ENCODE measurements at places on chromosomes 3 and 15. TPM values are rescaled to one million over a fixed set of nuclear protein-coding genes. Genes with fewer than 3 reads are reported as not detected.

DNA sequence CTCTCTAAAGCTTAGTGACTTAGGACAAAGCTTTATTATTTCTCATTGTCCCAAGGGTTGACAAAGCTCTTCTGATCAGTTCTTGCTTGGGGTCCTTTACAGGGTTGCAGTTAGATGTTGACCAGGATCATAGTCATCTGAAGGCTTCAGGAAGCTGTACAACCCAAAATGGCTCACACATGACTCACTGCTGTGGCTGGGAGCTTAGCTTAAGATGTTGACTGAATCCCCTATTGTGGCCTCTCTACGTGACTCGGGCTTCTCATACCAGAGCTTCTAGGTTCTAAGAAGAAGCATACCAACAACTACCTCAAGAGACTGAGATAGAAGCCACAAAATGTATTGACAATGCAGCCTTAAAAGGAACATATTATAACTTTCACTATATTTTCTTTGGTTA lies 569.6 kb upstream of the ROBO2 start:
- H3K27me3 ChIP-seq = no peaks in the 10 kb centered on the region
- no peaks in the 10 kb centered on the region for H3K4me1 ChIP-seq
- H3K27ac ChIP-seq = no peak overlapping the region
- no peak overlapping the region for H3K4me3 ChIP-seq

The TM4SF1 gene
- total RNA-seq = 173 TPM

GRCh38 chr15:41936649-41937567 lies 35.4 kb downstream of the EHD4 start:
- H3K4me3 ChIP-seq = no peak overlapping the region
- H3K36me3 ChIP-seq = no peaks in the 10 kb centered on the region
- peak overlapping the region; percentile 49 for H3K27ac ChIP-seq
- no peak for DNase-seq
- H3K27me3 ChIP-seq = no peaks in the 10 kb centered on the region

- no peak overlapping the region for H3K27ac ChIP-seq
- no peak overlapping the region for H3K4me3 ChIP-seq
- DNase-seq = no peak
- no peaks in the 10 kb centered on the region for H3K27me3 ChIP-seq
- no peaks in the 10 kb centered on the region for H3K36me3 ChIP-seq
Observed at GRCh38 chr15:74977599-74977998, 17.8 kb upstream of the SCAMP5 start.

The ASB14 gene
- not detected for total RNA-seq

GRCh38 chr3:29255854-29256696 lies 24.8 kb upstream of the RBMS3 start:
- H3K36me3 ChIP-seq = no peaks in the 10 kb centered on the region
- H3K27me3 ChIP-seq = no peaks in the 10 kb centered on the region
- no peak overlapping the region for H3K27ac ChIP-seq
- no peak overlapping the region for H3K4me3 ChIP-seq

The C2CD4A gene
- 5.3 TPM for total RNA-seq

DNA sequence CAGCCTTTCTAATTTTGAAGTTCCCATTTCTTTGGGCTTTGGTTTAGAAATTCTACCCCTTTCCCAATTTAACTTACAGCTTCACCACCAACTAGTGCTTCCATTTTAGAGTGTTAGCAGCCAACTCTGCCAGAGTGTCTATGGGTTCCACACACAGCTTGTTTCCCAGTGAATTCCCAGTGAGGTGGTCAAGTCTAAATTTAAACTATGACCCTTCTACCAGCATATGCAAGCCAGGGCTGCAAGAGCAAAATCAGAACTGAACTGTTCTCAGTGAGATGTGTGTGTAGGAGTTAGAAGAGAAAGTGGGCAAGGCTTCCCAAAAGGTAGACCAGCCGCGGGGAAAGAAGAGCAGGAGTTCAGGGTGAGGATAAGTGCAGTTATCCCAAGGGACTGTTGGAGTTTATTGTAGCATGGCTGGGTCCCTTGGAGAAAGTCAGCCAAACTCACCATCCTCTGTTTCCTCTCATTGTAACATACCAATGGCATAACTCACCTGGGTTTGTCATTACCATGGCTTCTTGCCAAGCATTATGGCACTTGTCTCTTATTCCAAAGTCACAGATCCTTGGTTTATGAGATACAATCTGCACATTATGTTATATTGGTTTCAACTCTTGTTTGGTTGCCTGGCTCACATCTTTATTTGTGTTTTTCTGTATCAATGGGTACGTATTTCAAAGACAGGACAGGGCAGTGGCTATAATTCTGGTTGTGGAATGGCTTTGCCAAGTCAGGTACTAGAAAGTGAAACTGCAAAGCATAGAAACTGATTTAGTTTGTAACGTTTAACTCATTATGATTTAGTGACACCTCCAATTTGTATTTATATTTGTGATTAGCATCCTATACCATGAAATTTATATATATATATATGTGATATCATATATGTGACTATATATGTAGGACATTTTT lies 130.2 kb upstream of the UMPS start:
- no peaks in the 10 kb centered on the region for H3K36me3 ChIP-seq
- DNase-seq = no peak
- H3K4me1 ChIP-seq = no peaks in the 10 kb centered on the region
- H3K27ac ChIP-seq = no peak overlapping the region
- no peaks in the 10 kb centered on the region for H3K27me3 ChIP-seq

The TTC21A gene
- 14.1 TPM for total RNA-seq

DNA sequence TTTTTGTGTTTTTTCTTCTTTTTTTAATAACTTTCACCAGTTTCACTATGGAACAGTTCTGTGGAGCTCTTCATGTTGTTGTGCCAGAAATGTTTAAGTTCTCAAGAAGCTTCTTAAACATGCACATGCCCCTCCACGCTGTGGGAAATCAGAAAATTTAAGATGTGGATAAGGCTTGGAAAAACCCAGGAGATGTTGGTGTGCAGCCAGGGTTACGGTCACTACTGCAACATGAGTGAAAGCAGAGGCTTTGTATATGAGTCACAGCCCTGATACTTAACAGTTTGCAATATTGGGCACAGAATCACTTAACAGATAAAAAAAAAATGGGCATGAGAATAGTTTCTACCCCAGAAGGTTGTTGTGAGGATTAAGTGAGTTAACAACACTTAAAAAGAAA lies 399.9 kb downstream of the LRTM1 start:
- no peaks in the 10 kb centered on the region for H3K36me3 ChIP-seq
- H3K4me3 ChIP-seq = no peak overlapping the region
- H3K27me3 ChIP-seq = no peaks in the 10 kb centered on the region
- no peak for DNase-seq

GRCh38 chr15:69143756-69144436 lies 16.5 kb upstream of the GLCE start:
- no peaks in the 10 kb centered on the region for H3K4me1 ChIP-seq
- DNase-seq = peak; percentile 49
- no peaks in the 10 kb centered on the region for H3K27me3 ChIP-seq

DNA sequence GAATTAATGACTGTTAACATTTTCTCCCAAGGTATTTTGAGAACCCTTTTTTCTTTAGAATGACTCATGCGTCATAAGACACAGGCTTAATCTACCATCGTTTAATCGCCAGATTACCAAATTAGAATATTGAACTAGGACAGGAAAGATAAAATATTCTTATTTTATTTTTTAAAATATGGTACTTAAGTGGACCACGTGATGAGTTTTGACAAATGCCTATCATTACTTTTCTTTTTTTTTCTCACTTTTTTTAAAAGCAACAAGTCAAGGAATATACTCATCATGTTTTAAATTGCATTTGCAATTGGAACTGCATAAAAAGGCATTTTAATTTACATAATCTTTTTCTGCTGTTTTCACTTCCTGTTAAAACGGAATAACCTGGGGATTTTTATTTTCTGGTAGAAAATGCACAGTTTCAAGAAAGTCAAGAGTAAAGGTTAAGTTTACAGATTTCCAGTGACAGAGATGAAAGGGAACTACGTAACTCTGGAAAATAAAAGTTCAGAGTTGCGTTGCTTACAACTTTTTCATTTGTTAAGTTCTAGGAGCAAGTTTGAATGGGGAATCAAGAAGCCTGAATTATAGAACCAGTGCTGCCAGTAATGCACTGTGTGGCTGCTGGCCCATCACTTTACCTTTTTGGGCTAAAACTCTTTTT lies 23.6 kb downstream of the SIAH2 start:
- DNase-seq = no peak
- H3K36me3 ChIP-seq = peaks cover 3% of the 10 kb centered on the region
- H3K4me3 ChIP-seq = no peak overlapping the region
- no peaks in the 10 kb centered on the region for H3K27me3 ChIP-seq

GRCh38 chr3:100781301-100781700 lies 72.0 kb downstream of the TFG start:
- no peaks in the 10 kb centered on the region for H3K27me3 ChIP-seq
- DNase-seq = no peak
- H3K27ac ChIP-seq = no peak overlapping the region
- no peaks in the 10 kb centered on the region for H3K36me3 ChIP-seq

The CACNA2D3 gene
- 11.2 TPM for total RNA-seq

DNA sequence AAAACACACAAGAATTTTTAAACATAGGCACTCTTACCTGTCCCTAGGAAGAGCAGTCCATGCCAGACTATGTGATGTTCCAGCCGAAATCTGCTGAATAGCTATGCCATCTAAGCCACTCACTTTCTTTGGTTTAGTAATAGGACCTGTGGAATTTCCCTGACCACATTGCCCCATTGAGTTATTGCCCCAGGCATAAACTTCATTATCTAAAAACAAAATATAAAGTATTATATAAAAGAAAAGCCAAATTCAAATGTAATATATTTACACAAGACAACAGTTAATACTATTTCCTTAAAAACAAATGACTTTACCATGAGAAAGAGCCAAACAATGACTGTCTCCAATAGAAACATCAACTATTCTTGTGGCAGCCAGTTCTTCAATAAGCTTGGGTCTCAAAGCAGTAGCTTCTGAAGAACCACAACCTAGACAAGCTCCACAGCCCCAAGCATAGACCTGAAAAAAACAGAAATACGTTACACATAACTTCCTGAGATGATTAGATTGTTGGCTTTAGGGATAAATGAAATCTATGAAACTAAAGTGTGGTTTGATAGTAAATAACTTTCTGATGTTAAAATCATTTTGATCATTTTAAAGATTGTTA lies 84.3 kb downstream of the HERC1 start:
- H3K27me3 ChIP-seq = no peaks in the 10 kb centered on the region
- DNase-seq = no peak
- H3K27ac ChIP-seq = no peak overlapping the region

- no peaks in the 10 kb centered on the region for H3K27me3 ChIP-seq
- H3K36me3 ChIP-seq = no peaks in the 10 kb centered on the region
- H3K4me3 ChIP-seq = no peak overlapping the region
Observed at GRCh38 chr3:16399473-16399872, 114.0 kb downstream of the RFTN1 start.

The AADAC gene
- not detected for total RNA-seq

DNA sequence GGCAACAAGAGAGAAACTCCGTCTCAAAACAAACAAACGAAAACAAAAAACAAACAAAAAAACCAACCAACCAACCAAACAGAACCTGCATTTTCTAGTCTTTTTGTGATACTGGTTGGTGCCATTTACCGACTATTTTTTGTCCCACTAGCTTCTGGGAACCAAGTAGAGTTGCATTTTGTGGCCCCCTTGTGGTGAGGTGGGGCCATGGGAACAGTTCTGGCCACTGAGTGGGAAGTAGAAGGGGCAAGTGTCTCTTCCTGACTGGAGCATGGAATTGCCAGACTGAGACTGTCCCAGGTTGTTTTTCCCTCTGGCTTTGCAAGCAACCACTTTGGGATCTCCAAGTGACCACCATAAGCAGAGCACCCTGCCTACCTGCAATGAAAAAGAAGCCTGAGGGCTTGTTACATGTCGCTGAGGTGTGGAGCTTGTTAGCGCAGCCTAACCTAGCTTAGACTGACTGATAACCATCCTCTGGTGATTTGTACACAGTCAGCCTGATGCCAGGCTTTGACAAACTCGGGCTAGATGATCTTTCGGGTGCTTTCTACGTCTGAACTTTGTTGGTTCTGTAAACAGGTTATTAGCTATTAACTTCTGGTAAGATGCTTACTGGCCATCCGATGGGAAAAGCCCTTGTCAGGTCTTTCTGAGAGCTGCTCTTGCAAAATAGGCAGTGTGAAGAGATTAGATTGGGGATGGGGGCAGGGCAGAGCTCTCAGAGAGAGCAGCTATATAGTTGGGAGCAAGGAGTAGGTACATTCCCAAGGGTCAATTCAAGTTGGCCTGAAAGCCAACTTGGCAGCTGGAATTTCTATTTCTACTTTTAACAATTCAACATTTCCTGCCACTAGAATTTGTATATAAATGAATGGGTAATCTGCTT lies 172.2 kb downstream of the SSR3 start:
- H3K27me3 ChIP-seq = no peaks in the 10 kb centered on the region
- no peak overlapping the region for H3K4me3 ChIP-seq
- no peaks in the 10 kb centered on the region for H3K36me3 ChIP-seq
- no peaks in the 10 kb centered on the region for H3K4me1 ChIP-seq

DNA sequence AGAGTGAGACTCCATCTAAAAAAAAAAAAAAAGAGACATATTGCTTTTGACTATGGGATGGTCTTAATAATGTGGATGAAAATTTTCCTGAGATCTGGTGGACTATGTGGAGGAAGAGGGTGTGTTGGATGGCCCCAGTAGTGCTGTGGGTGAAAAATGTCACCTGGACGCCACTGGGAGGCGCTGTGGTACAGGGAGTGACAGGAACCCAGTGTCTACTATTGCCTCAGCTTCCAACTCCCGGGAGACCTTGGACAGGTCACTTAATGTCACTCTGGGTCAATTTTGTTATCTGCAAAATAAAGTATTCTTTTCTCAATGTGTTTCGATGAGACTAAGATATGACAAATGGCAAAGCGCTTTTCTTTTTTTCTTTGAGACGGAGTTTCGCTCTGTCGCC lies 27.7 kb upstream of the DCP1A start:
- H3K36me3 ChIP-seq = no peaks in the 10 kb centered on the region
- H3K4me1 ChIP-seq = no peaks in the 10 kb centered on the region
- H3K27me3 ChIP-seq = no peaks in the 10 kb centered on the region

- no peaks in the 10 kb centered on the region for H3K27me3 ChIP-seq
- no peaks in the 10 kb centered on the region for H3K36me3 ChIP-seq
- H3K4me3 ChIP-seq = no peak overlapping the region
- H3K27ac ChIP-seq = no peak overlapping the region
Observed at GRCh38 chr3:142850395-142851023, 38.4 kb downstream of the PCOLCE2 start.

GRCh38 chr15:78092261-78093041 lies at the start of gene SH2D7:
SH2D7 (plus strand) TSS chr15:78092561; CDS start chr15:78092585, 24 bp downstream.
- no peaks in the 10 kb centered on the region for H3K36me3 ChIP-seq
- H3K27me3 ChIP-seq = no peaks in the 10 kb centered on the region
- H3K4me3 ChIP-seq = no peak within 1 kb of the TSS
- no peak within 1 kb of the TSS for H3K27ac ChIP-seq

DNA sequence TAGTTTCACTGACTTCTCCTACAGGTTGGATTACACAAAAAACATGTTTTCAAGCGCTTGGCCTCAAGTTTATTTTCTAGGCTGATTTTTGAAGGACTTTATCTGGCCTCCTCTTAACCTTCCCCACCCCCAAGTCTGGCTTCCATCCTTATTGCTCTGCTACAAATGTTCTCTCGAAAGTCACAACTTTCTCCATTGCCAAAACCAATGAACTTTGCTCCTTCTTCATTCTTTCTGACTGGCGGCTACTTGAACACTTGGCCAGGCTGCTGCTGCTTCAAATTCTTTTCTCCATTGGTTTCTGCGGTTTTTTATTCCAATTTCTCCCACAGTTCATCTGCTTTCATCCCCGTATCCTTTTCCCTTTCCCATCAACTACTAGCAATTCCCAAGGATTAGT lies 106.6 kb downstream of the TOP2B start:
- H3K27ac ChIP-seq = peak overlapping the region; percentile 28
- peak; percentile 91 for DNase-seq
- peaks cover 26% of the 10 kb centered on the region for H3K4me1 ChIP-seq
- H3K36me3 ChIP-seq = no peaks in the 10 kb centered on the region

GRCh38 chr3:86245360-86245759 lies 745.6 kb downstream of the VGLL3 start:
- no peaks in the 10 kb centered on the region for H3K4me1 ChIP-seq
- no peaks in the 10 kb centered on the region for H3K36me3 ChIP-seq
- H3K27me3 ChIP-seq = no peaks in the 10 kb centered on the region

Measured in kidney (tissue), 22 donors.